Stimulated activated CD8-positive, alpha-beta memory T cell treated with anti-CD3 and anti-CD28 coated beads, Interleukin-7, amount 100 ng/mL, for 1 hour (primary cell): ENCODE measurements at places on chromosomes 12 and 14.

GRCh38 chr14:104477666-104478380 is 101.7 kb upstream of the C14orf180 start:
- no peak for DNase-seq

- no peak for DNase-seq
Measured at GRCh38 chr12:104640956-104641355, 184.2 kb downstream of the CHST11 start.

- no peak for DNase-seq
Measured at GRCh38 chr12:52521568-52522266, 1.5 kb upstream of the KRT5 start.

DNA sequence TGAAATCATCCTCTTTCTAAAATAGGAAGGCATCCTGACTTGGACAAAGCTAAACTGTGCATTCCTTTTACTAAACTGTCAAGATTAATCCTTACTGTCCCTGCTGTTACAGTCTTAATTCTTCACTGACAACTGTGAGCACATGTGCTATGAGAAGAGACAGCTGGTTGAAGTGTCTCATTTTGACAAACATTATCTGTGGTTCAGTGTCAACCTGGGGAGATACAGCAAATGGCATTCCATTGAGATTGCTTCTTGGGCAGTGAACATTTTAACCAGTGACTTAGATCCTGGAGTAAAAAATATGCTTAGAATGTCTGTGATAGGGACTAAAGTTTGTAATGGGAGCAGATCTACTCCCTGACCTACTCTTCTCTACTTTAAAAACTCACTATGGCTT is 552.6 kb upstream of the ATP2B1 start:
- DNase-seq = no peak

DNA sequence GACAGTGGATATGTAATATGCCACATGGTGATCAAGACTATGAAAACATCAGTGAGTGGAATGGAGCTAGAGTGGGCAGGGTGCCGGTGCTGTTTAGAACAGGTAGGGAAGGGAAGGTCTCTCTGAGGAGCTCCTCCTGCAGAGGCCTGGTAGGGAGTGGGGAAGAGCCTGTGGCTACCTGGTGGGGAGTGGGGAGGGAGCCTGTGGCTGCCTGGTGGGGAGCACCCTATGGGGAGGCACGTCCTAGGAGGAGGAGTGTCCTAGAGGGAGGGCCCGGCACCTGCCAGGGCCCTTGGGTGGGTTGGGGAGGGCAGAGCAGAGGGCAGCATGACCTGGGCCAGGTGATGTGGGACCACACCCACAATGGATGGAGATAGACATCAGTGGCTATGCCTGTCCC is 122.6 kb downstream of the ADGRD1 start:
- no peak for DNase-seq

DNA sequence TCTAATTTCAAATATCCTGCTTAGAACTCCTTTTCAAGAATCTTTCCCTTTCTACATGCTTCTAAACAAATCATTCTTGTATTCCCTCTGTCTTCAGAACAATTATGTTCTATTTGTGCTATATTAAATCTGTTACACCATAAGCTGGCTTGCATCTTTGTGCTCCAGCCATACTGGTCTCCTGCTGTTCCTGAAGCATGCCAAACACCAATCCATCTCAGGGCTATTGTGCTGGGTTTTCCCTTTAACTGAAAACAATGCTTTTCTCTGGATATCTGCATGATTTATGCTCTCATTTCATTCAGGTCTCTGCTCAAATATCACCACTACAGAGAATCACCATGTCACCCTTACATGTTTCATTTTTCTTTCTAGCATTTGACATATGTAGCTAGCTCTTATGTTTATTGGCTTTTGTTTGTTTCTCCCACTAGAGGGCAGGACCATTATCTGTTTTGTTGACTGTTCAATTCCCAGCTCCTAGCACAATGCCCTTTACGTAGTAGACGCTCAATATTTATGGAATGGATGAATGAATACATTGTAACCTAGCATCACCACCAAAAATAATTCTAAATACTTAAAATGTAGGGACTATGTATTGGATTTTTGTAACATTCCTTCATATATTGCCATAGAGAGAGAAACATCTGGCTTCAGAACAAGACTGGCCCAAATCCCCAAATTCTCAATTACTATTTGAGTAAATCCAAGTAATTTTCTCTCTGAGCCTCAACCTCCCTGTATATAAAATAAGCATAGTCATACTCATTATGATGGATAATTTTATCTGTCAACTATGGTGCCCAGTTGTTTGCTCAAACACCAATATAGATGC is 302.0 kb upstream of the SYT1 start:
- DNase-seq = no peak
